ENCODE measurements at places on chromosomes 7 and 10.

DNA sequence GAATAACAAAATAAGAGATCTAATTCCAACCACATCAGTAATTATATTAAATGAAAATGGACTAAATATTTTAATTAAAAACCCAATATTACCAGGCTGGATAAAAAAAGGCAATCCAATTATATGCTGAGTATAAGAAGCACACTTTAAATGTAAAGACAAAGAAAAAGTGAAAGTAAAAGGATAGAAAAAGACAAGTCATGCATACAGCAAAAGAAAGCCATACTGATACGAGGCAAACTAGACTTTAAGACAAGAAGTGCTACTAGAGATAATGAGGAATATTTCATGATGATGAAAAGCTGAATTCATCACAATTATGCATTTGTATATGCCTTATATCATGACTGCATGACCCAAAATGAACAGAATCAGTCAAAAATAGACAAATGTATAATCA is 628.6 kb downstream of the PHTF2 start:
- no peak for DNase-seq

GRCh38 chr7:21417647-21418046 is 10.2 kb upstream of the SP4 start:
- no peak for DNase-seq

GRCh38 chr7:130486114-130486953 is 5.6 kb upstream of the MEST start:
- DNase-seq: peak; percentile 66

DNA sequence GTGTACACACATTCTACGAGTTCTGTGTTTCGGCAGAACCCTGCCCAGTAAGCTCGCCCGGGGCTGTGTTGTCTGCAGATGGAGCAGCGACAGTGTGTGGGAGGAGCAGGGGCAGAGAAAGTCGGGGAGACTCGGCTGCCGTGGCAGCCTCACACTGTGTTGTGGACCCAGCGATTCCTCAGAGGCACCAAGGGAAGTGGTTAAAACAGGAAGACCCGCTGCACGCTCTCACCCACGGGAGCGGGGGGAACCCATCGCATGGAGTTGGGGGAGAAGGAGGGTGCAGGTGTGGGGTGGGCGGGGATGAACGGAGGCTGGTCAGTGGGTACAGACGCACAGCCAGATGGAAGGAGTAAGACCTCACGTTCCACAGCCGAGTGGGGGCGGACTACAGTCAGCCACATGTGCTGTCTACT is 250.2 kb downstream of the ELFN1 start:
- DNase-seq: peak; percentile 45

- no peak for DNase-seq
Observed at GRCh38 chr10:63549810-63550209, 28.6 kb downstream of the REEP3 start.

DNA sequence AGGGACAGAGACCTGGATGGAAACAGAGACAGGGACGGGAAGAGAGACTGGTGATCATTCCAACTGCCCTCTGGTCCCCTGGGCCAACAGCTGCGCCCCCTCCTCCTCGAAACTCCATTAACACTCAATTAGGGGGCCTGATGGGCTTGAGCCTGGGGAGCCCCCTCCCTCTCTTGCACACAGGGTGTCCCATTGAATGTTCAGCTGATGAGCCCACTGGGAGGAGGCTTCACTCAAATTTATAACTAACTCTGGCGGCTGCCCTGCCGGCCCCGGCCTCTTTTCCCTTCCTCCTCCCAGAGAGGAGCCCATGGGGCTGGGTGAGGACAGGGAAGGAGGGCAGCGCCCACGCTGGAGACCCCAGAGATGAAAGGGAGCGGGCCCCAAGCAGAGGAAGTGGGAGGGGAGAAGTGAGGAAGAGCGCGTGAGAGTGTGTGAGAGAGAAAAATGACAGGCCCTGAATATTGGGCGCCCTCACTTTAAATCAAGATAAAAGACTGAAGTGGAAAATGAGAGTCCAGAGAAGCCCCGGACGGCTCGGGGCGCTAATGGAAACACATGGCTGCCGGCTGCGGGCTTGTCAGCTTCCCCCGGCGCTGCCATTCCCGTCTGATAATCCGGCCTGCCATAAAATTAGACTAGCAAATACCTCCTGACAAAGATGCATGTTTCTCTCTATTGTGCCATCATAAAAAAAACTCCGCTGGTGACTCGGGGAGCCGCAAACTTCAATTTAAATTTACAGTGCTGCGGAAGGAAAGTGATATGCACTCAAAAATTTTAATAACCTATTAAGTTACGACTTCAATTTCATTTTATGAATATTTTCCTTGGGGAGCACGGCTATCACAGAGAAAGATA is 58.0 kb upstream of the PAX2 start:
- DNase-seq: no peak

DNA sequence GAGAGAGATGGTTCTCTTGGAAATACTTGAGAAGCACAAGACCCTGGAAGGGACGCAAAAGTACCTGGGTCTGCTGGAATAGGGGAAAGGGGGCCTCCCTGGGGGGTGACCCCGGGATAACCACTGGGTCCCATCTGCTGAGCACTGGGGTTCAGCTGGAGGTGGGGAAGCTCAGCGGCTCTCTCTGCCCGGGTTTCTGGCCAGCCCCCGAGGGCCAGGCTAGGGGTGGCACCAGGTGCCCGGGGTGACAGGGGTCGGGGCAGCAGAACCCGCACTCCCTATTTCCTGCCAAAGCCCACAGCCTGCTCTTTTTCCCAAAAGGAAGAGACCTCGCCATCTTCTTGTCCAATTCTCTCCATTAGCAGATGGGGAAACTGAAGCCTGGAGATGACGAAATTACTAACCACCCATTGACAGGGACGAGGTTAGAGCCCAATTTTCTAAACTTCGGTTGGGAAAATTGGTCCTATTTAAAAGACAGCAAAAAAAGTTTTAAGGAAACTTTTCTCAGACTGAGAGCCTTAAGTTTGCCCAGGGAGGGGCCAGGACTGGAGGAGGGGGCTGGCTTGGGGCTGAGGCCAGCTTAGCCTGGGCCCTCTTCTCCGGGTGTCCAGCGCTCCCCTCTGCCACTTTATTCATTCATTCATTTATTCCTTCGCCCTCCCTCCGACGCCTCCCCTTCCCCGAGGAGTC is 17.8 kb upstream of the GATA3 start:
- no peak for DNase-seq

- no peak for DNase-seq
Observed at GRCh38 chr7:148253629-148254028, 336.9 kb upstream of the C7orf33 start.

DNA sequence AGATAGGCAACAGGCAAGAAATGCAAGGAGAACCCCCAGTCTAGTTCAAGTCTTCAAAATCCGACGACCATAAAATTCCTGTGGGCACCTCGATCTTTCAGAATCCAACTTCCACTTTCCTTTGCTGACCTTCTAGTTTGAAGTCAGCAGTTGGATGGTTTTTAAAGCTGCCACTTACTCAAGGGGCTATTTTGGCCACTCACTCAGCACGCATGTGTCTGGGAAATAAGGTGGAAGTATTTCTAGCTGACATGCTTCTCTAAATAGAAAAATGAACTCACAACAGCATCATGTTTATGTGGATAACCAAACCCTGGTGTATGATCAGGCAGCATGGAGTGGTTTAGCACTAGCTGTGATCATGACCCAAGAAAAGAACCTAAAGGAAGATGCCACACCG is at the start of gene NRAP:
NRAP (minus strand) TSS at position 134 of the 400 bp plus-strand sequence. CDS start 159 bp downstream, outside the sequence.
- DNase-seq: no peak

All from Right ventricle myocardium superior (tissue), 1 donor.